Left cardiac atrium (tissue), 4 donors: ENCODE measurements at places on chromosomes 13 and 19. TPM values are rescaled to one million over a fixed set of nuclear protein-coding genes. Genes with fewer than 3 reads are reported as not detected.

Gene KIR2DL1
- total RNA-seq: not detected

Gene NTF4
- total RNA-seq: 0.81 TPM

Gene CEACAM19
- 6.2 TPM for total RNA-seq

Gene EXOC3L2
- total RNA-seq: 2.6 TPM

Gene SPC24
- total RNA-seq: 3.4 TPM

Gene IZUMO2
- not detected for total RNA-seq

Gene CEACAM21
- 0.89 TPM for total RNA-seq
